ENCODE measurements at places on chromosomes 2 and 18.

DNA sequence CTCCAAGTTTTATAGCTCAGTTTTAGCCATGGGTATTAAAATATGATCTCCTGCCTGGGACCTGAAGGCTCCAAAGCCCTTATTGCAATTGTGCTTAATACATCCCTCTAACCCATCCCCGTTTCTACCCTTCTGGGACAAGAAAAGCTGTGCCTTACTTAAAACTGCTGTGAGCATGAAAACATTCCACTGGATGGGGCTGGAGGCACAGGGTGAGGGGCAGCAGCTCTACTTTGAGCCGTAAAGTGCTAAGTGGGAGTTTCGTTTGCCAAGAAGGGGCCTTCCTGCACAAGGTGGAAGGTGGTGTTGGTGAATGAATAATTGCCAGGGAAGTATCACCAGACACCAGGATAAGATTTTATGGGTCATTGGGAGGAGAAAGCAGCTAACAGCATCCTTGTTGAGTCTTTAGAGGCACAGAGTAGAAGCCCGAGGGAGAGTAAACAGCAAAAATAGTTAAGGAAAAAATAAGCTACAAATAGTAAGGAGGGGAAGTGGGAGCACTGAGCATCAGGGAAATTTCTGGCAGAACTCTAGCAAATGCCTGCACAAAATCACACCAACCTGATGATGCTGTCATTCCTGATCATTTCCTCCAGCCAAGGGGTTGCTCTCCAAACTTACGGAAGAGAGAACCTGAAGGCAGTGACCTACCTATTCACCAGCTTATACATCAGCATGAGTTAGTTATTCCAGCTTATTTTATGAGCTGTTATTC lies 218.4 kb downstream of the MREG start:
- DNase-seq = no peak

DNA sequence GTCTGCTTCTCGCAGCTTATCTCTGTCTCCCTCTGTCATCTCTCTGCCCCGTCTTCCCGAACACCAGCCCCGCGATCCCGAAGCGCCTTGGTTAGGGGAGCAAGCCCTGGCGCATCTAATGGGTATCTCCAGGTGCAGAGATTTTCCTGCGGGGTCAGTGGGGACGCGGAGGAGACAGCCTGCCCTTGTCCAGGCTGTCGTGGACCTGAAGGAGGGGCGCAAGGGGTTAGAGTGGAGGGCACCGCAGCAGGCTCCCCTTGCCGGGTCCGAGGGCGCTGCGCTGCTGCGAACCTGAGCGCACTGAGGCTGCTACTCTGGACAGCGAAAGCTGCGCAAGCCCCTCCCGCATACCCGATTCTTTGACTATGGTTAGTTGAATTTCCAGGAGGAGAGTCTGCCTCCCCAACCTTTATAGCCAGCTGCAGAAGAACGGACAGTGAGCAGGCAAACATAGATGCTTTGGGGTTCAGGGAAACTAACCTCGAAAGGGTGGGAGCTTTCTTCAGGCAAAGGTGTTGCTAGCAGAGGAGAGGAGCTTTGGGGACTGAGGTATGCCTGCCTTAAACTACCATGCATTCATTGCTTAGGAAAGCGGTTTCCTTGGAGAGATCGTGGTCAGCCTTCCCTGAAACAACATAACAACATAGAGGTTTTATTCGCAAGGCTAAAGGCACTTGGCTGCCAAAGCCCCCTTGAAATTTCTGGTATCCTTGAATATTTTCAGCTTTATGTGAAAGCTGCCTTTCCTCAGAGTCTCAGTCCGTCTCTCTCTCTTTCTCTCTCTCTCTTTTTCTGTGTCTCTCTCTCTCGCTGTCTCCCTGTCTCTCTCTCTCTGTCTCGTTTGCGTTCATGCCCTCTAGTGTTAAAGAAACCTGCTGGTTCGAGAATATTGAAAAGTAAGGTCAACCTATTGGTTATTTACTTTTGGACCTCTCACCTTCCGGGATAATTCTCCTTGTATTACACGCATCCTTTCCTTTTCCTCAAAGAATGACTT lies 1.6 kb downstream of the GALNT13 start:
- no peak for DNase-seq

DNA sequence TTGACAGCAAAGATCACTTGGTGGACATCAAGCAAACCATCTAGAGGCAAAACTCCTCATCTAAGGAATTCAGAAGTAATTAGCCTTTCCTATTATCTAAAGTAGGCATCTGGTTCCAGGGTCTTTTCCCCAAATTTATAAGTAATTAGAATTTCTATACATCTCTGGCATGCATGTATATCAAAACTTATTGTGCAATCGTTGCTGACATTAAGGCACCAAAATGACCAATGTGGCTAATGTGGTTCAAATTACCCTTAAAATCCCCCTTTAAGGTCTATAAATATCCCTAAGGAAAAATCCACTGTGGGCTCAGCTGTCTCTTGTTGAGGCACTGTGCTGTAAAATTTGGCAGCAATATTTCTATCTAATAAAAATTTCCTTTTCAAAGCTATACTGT lies 695.9 kb upstream of the LRRTM4 start:
- no peak for DNase-seq

DNA sequence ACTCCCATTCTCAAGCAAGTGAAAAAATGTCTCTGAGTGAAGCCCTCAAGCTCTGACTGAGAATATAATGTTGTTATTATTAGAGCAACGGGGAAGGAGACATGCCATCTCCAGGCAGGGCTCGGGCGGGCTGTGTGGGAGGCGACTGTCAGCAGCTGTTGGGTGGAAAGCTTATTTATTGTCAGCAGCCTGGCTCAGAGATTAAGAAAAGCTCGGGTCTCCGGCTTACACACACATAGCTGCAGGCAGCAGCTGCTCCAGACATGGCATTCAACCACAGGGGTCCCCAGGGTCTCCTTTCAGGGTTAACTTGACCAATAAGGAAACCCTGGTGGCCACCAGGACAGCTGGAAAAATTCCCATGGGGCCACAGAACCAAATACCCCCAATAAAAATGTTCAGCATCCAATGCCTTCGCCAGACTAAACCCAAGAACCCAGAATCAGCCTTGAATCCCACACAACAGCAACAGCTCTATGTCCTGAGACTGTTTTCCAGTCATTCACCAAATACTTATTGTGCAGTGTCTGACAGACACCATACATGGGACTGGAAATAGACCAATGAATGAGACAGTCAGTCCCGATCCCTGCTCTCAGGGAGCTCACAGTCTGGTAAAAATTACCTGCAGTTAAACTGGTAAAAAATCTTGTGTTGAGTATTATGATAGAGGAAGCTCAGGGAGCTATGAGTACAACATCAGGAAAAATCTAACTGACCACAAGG lies 70.5 kb upstream of the RTN4 start:
- DNase-seq = no peak

GRCh38 chr2:143686585-143687164 lies 557.5 kb downstream of the ARHGAP15 start:
- no peak for DNase-seq

GRCh38 chr2:225065882-225066281 lies 23.6 kb upstream of the DOCK10 start:
- no peak for DNase-seq

DNA sequence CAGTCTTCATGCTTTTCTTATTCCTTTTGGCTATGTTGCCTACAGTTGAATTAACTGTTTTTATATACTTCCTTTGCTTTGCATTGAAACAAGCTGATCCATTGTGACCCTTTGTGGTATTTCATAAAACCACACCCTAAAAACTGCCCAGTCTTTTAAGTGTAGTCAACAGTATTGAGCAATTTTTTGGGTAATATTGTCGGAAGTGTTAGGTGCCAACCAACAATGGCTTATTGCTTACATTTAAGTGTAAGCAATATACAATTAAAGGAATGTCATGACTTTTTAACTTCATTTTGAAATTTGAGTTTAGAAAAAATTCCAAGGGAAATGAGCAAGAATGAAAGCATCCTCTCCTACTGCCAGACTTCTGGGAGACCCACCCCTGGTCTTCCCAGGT lies 174.1 kb downstream of the NEDD4L start:
- DNase-seq = no peak

- no peak for DNase-seq
Observed at GRCh38 chr2:226798422-226799210, 1.0 kb downstream of the IRS1 start.

- no peak for DNase-seq
Observed at GRCh38 chr18:55997151-55997561, 409.2 kb upstream of the TCF4 start.

GRCh38 chr2:232008907-232009638 lies 47.6 kb downstream of the DIS3L2 start:
- no peak for DNase-seq

DNA sequence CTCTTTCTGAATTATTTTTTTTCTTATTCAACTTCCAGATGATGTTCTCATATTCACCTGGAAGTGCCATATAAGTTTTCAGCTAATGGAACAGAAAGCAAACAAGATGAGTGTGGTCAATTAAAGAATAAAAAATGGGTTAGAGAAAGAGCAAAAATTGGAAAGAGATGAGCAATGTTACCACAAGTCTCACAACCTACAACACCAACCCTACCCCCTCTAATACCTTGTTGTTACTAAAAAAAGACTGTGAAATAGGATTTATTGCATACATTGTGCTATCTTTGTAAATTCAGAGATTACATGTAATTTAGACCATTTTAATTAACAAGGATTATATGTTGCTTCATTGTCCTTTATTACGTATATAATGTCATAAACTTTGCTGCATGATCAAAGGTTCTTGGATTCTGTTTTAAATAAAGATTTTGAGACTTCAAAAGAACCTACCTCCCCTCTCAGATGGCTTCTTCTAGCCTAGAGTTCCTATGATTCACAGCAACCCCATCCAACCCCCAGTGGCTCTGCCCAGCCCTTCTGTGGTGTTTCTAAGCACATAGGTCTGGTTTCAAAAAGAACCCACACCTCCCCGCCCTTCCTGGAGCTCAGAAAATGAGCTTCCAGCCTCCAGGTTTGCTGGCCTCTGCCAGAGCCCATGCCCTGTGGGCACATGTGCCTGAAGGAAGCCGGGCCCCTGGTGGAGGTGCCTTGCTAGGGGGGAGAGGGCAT lies 24.7 kb downstream of the LGALSL start:
- DNase-seq = no peak

DNA sequence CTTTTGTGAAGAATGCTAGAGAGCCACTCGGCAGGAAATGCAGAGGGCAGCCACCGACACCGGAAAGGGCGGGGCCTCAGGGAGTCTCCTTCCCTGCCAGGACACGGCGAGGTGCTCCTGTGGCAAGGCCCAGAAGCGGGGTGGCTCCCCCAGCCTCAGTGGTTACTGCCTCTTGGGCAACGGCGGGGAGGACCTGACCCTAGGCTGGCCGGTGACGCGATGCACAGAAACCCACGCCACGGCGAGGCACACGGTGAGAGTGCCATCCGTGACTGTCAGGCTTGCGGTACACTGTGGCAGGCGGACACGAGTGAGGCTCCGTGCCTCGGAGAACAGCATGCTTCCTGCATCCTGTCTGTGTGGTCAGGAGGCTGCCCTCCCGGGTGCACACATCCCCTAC lies 47.8 kb downstream of the ZAP70 start:
- DNase-seq = no peak

DNA sequence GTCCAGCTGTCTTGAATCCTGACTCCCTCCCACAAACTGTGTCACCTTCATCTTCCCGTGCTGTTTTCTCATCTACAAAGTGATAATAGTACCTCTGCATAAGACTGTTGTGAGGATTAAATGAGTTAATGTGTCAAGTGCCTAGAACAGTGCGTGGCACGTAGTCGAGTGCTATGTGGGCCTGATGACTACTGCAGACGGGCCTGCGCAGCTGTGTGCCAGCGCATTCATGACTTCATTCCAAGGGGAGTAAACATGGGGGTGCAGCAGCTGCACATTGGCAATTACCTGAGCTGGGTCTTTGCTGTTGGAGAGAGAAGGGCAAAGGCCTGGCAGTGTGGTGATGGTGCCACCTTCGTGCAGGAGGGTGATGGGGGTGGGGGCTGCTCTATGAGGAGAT lies 5.0 kb downstream of the TEX44 start:
- DNase-seq = no peak

DNA sequence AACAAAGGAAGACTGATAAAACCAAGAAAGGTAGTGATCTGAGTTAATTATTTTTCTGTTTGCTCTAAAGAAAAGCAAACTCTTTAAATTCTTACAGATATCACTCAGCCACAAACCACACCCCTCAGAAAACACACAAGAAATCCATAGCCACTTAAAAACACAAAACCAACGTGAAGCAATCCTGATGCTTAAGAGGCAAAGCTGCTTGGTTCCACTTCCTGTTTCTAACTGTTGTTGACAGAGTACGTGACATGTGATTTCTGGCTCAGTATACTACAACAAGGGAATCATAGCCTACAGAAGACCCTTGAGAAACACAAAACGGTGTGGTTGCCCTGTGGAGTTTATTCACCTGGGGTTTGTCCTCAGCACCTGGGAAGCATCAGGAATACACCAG lies 240.9 kb upstream of the APCDD1 start:
- DNase-seq = peak; percentile 15

DNA sequence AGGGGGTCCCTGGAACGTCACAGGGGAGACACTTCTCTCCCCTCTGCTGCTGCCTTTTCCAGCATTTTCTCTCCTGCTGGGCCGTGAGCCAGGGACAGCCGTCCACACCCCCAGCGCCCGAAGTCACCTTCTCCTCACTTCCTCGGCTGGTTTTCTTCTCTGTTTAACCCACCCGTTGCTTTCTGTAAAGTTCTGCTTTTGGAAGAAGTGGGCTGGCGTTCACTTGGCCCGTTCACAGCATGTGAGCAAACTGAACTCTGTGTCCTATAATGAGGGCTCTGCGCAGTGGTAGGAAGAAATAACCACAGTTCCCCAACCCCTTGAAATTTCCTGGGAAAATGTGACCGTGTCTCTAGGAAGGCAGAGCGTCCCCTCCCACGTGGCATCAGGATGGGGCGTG lies 187.0 kb upstream of the HDAC4 start:
- no peak for DNase-seq

DNA sequence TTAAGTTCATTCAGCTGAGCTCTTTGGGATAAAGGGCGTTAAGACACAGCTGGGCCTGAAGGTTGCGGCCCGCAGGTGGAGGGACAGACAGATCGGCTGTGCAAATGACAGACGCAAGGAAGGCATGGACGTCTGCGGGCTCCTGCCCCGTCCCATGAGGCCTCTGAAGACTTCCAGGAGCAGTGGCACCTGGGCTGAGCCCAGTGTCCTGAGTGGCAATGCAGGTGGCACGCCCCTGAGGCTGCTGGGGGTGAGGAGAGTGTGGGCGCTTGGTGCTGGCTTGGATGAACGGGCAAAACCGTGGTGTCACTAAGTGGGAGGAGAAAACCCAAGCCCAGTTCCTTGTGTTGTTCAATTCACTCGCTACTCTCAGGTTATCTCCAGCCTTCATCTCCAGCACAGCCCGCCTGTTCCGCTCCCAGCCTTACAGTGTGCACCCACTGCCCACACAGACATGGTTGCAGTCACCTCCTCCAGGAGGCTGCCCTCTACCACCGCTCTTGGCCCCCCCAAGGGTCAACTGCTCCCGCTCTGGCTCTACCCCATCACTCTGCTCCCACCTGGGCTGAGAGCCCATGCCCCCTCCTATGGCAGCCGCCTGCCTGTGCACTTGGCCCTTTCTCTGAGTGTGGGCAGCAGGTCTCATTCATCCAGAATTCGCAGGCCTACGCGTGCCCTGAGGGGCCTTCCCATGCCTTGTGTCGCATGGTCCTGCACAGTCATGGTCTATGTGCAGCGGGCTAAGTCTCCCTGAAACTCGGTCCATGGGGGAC lies 50.3 kb downstream of the PTGR3 start:
- no peak for DNase-seq

- DNase-seq = no peak
Observed at GRCh38 chr2:129422028-129422427, 557.4 kb upstream of the RAB6C start.

All from NCI-H1417 treated with DMSO at 0.1 percent for 48 hours (cell line).